ENCODE measurements at places on chromosomes 3 and 15. TPM values are rescaled to one million over a fixed set of nuclear protein-coding genes. Genes with fewer than 3 reads are reported as not detected.

Gene PLCH1
- total RNA-seq: not detected

Gene TNIK
- 17.5 TPM for total RNA-seq

Gene MST1
- 19.1 TPM for total RNA-seq

Gene SLC28A1
- not detected for total RNA-seq

DNA sequence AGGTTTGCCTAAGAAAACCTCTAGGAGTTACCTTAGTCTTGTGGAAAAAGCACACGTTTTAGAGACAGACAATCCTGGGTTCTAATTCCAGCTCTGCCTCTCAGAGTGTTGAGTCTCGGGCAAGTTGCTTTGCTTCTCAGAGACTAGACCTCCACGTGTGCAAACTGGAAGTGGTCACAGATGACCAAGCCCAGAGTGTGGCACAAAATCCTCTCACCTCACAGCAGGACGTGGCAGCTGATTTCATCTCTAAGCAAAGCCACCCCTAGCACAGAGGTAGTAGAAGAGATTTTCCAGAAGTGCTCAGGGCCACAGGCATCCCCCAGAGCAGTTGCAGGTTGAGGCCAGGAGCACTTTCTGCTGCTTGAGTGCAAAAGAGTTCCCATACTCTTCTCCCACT, 79.2 kb downstream of the CD47 start:
- H3K27ac ChIP-seq: no peak overlapping the region
- H3K4me3 ChIP-seq: no peak overlapping the region
- no peak for DNase-seq
- H3K36me3 ChIP-seq: no peaks in the 10 kb centered on the region
- H3K27me3 ChIP-seq: peaks cover 5% of the 10 kb centered on the region

- no peaks in the 10 kb centered on the region for H3K36me3 ChIP-seq
- H3K27ac ChIP-seq: no peak overlapping the region
- no peaks in the 10 kb centered on the region for H3K27me3 ChIP-seq
- no peak for DNase-seq
These were observed 249.6 kb downstream of the TLE3 start for GRCh38 chr15:69848096-69848495.

DNA sequence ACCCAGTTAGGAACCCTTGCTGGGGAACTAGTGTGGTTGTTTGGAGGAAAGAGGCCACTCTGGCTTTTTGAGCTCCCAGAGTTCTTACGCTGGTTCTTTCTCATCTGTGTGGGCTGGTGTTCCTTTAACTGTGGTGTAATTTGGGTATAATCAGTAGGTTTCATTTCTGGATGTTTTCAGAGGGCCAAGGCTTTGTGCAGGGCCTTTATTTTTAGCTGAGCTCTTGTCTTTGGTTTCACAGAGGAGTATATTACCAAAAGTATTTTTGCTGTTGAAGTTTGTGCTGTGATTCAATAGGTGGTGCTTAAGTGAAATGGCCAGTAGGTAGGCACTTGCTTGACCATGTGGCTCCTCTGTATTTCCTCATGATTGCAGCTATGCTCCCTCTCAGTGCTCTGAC, 357.9 kb downstream of the KCNH8 start:
- H3K4me1 ChIP-seq: no peaks in the 10 kb centered on the region
- no peaks in the 10 kb centered on the region for H3K27me3 ChIP-seq
- no peaks in the 10 kb centered on the region for H3K36me3 ChIP-seq
- no peak overlapping the region for H3K27ac ChIP-seq

All from chondrocyte (in vitro differentiated cells).